Suprapubic skin (tissue), 4 donors: ENCODE measurements at places on chromosomes 6 and 20. TPM values are rescaled to one million over a fixed set of nuclear protein-coding genes. Genes with fewer than 3 reads are reported as not detected.

Gene AFG1L
- 3.0 TPM for total RNA-seq

- no peak for DNase-seq
- H3K27me3 ChIP-seq, result no peaks in the 10 kb centered on the region
- no peaks in the 10 kb centered on the region for H3K36me3 ChIP-seq
- peak overlapping the region; percentile 25 for H3K27ac ChIP-seq
Observed at GRCh38 chr20:32355417-32355841, 2.7 kb upstream of the ASXL1 start.

DNA sequence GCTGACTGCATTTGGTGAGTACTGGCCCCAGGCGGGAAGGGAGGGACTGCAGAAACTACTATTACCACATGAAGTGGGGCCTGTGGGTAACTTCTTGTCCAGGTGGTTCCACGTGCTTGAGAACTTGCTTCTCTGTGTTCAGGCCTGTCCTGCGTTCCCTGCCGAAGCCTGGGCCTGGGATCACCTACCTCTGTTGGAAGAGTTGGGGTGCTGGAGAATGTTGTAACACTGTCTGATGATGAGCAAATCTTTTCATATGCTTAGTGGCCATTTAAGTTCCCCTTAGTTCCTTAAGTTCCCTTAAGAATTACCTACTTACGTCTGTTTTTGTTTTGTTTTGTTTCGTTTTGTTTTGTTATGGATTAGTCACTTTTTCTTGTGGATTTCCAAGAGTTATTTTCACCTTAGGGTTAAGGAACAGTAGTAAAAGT is 154.4 kb downstream of the DTNBP1 start:
- no peak overlapping the region for H3K27ac ChIP-seq
- peaks cover 27% of the 10 kb centered on the region for H3K4me1 ChIP-seq
- peak; percentile 35 for DNase-seq
- H3K4me3 ChIP-seq, result no peak overlapping the region
- H3K27me3 ChIP-seq, result no peaks in the 10 kb centered on the region
- peaks cover 71% of the 10 kb centered on the region for H3K36me3 ChIP-seq

- H3K27ac ChIP-seq, result peak overlapping the region; percentile 57
- no peaks in the 10 kb centered on the region for H3K36me3 ChIP-seq
- no peak for DNase-seq
Observed at GRCh38 chr20:53161073-53161472, 188.9 kb downstream of the TSHZ2 start.

GRCh38 chr6:150293423-150294173 is 75.2 kb upstream of the IYD start:
- no peak overlapping the region for H3K4me3 ChIP-seq
- H3K4me1 ChIP-seq, result peaks cover 34% of the 10 kb centered on the region

GRCh38 chr6:118223316-118223715 is 316.3 kb downstream of the SLC35F1 start:
- no peaks in the 10 kb centered on the region for H3K27me3 ChIP-seq
- no peaks in the 10 kb centered on the region for H3K4me1 ChIP-seq
- no peak overlapping the region for H3K27ac ChIP-seq
- DNase-seq, result no peak
- no peaks in the 10 kb centered on the region for H3K36me3 ChIP-seq
- H3K4me3 ChIP-seq, result no peak overlapping the region

Gene EBF4
- 5.9 TPM for total RNA-seq

DNA sequence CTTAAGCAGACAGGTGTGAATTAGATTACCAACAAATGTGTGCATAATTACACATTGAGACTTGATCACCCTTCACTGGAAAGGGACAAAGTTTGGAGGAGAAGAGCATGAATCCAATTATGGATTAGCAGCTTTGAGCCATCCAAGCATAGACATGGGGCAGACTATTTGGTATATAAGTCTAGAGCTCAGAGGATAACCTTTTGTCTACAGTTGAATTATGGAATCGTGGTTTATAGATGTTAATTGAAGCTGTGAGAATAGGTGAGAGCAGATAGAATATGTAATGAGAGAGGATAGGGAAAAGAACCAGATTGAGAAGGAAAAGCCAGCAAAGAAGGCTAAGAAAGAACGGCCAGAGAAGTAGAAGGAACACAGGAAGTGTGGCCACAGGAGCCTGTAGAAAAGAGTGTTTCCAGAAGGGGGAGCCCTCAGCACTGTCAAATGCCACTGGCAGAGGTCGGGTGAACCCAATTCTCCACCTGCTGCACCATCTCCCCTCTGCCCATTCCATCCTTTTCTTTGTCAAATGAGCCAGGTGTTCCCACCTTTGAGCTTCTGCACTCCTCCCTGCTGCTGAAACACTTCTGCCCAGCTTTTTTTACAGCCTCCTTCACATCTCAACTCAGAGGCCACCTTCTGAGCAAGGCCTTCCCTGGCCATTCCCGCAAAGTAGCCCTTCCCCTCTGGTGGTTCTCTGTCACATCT is 7.3 kb downstream of the DNTTIP1 start:
- H3K27me3 ChIP-seq, result no peaks in the 10 kb centered on the region
- no peak overlapping the region for H3K27ac ChIP-seq
- no peak for DNase-seq
- peaks cover 7% of the 10 kb centered on the region for H3K4me1 ChIP-seq

DNA sequence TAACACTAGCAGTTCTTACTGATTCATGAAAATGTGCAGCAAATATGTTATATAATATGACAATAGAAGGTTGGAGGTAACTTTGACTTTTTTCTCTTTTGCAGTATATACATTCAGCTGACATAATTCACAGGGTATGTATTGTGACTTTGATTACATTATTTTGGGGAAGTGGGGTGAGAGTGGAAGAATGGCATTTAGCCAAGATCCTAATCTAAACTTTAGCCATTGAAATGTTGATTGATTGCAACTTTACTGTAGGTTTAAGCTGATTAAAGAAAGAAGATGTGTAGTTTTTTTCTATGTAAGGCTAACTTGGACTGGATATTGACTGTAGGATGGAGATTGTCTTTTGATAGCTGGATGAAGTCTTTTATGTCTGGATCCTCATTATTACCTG is 46.0 kb downstream of the MAPK14 start:
- no peaks in the 10 kb centered on the region for H3K27me3 ChIP-seq
- H3K36me3 ChIP-seq, result peaks cover 18% of the 10 kb centered on the region
- H3K4me3 ChIP-seq, result no peak overlapping the region
- DNase-seq, result no peak

DNA sequence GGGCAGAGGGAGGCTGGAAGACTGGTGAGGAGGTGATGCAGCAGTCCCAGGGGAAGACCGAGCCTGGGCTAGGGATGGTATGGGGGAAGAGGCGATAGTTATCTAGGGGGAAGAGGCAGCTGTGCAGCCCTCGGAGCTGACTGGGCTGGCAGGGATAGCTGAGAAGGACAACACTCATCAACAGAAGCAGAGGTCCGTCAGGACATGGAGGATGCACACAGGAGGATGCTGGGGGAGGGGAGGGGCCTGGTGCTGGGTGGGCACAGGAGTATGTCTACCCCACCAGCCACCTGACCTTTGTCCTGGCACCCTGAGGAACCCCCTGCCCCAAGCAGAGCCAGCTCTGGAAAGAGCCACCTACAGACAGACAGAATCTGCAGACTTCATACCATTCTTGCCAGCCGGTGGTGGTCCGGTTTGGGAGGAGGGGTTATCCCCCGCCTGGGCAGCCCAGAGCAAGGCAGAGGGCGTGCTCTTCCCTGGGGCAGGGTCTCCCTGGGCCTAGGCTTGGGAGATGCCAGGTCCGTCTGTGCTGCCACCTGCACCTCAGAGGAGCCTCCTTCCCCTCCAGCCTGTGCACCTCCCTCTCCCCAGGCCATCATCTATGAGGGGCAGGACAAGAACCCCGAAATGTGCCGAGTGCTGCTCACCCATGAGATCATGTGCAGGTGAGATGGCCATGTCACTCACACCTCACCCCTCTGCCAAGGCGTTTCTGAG is 14.9 kb downstream of the EBF4 start:
- H3K27me3 ChIP-seq, result no peaks in the 10 kb centered on the region
- H3K4me3 ChIP-seq, result no peak overlapping the region
- H3K36me3 ChIP-seq, result no peaks in the 10 kb centered on the region
- peak; percentile 59 for DNase-seq

Gene KCNK5
- total RNA-seq, result 24.1 TPM

Gene LCA5
- 2.6 TPM for total RNA-seq

DNA sequence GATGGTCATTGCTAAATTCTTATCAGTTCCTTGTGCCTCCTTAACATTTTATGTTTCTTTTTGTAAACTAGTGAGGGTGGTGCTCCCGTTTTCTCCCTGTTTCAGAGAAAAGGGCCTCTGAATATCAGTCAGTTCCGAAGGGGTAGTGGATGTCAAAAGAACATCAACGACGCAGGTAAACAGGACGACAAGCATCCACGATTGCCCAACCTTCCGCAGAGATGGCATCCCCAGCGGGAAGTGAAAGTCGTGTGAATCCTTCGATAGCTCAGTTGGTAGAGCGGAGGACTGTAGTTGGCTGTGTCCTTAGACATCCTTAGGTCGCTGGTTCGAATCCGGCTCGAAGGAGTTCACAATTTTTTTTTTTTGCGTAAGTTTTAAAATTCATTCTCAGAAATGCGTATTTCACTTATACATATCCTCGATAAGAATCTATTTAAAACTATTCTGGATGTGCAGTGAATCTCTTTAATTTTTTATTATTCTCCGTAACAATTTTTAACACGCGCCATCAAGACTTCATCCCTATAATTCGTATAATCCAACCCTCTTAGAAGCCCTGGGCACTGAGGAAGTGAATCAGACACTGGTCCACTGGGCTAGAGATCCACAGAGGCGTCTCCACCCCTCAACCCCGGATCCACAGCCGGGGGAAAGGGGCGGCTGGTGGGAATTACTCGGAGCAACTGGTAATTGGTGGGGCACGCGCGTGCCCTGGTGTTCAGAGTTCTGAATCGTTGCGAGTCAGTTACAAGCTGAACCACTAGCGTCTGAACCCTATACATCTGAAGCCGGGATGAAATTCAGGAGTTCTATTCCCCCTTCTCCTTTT is 27.9 kb upstream of the ABT1 start:
- H3K27ac ChIP-seq, result no peak overlapping the region
- H3K36me3 ChIP-seq, result no peaks in the 10 kb centered on the region
- H3K4me1 ChIP-seq, result peaks cover 16% of the 10 kb centered on the region
- DNase-seq, result peak; percentile 97
- H3K27me3 ChIP-seq, result no peaks in the 10 kb centered on the region
